Renal cortex interstitium (tissue), 15 donors: ENCODE measurements at places on chromosomes 5 and 9. TPM values are rescaled to one million over a fixed set of nuclear protein-coding genes. Genes with fewer than 3 reads are reported as not detected.

DNA sequence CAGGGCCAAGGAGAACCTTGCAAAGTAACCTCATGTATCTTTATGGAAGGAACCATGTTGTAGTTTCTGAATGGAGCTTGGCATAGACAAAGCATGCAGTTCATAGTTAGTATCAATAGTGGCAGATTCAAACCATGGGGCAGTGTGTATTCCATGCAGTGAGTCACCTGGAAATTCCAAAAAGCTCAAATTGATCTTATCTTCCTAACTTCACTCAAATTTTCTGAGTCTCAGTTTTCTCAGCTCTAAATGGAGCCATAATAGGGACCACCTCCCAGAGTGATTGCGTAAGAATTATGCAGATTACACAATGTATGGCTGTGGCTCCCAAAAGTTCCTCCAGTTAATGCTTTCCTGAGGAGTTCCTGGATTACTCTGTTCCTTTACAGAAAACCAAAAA is 549.9 kb upstream of the KLF4 start:
- DNase-seq, result no peak

GRCh38 chr5:65013166-65013565 is 244.4 kb downstream of the CWC27 start:
- DNase-seq, result no peak

GRCh38 chr9:34176089-34176488 is 2.8 kb upstream of the UBAP1 start:
- DNase-seq, result no peak

- DNase-seq, result no peak
Measured at GRCh38 chr9:112571624-112572355, 85.2 kb downstream of the KIAA1958 start.

GRCh38 chr9:89444925-89445765 is 52.8 kb downstream of the SEMA4D start:
- DNase-seq, result no peak

Gene MAMDC4
- polyA plus RNA-seq, result 9.9 TPM

Gene MYO10
- polyA plus RNA-seq, result 61.3 TPM

- no peak for DNase-seq
Measured at GRCh38 chr5:1793966-1794900, 5.4 kb downstream of the MRPL36 start.

DNA sequence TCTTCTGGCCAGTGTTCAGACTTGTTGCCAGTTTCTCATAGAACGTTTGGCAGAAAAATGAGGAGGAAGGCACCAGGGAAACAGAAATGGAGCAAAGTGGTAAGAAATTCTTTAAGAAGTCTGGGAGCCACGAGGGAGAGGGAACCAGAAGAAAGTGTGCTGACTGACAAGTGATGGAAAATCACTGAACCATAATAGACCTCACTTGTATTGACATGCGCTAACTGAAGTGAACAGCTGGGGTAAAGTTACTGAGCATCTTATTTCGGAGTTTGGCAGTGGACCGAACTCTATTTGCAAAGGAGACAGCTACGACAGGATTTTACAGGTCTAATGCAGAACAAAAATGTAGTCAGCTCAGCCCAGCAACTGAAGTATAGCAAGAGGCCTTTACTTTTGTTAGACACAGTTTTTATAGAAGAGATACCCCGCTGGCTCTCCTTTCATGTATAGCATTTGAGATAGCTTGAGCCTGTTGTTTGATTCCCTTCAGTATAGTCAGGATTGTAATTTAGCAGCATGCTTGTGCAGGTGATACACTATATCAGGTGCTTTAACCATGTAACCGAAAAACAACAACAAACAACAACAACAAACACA is 53.6 kb downstream of the HMHB1 start:
- no peak for DNase-seq

DNA sequence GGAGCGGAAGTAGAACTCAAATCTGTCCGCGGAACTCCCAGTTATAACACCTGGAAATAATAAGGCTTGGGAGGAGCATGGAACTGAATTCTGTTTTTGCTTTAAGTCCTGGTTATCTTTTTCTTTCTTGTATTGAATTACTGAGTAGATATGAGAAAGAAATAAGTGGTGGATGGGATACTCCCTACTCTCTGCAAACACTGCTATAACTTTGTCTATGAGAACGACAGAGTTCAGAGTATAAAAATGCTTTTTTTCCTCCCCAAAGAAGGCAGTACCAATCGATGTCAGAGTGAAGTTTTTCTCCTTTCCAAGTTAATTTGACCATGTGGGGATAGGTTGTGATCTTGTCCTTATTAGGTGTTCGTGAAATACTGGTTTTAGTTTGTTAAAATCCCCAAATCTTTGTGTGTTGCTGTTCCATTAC is 1.2 kb downstream of the RIC1 start:
- DNase-seq, result no peak

DNA sequence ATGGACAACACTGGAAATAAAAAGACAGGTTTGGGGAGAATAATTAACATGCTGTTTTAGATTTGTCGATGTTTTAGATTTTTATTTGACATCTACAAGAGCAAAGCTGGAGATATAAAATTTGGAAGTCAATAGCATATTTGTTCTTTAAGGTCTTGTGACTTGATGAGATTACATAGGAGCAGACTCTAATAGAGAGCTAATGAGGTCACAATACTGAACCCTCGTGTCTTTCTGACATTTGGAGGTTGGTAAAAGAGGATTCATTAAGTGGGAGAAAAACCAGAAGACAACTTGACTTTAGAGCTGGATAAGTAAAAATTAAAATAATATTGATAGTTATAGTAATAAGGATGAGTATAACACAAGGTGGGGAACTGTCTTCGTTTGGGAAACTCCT is 322.7 kb upstream of the SEMA6A start:
- DNase-seq, result no peak

- DNase-seq, result no peak
Measured at GRCh38 chr5:167332309-167332708, 959.1 kb upstream of the WWC1 start.

- no peak for DNase-seq
Measured at GRCh38 chr5:142860270-142860669, 90.1 kb downstream of the ARHGAP26 start.

GRCh38 chr9:29740518-29740917 is 2167.2 kb upstream of the C9orf72 start:
- no peak for DNase-seq

DNA sequence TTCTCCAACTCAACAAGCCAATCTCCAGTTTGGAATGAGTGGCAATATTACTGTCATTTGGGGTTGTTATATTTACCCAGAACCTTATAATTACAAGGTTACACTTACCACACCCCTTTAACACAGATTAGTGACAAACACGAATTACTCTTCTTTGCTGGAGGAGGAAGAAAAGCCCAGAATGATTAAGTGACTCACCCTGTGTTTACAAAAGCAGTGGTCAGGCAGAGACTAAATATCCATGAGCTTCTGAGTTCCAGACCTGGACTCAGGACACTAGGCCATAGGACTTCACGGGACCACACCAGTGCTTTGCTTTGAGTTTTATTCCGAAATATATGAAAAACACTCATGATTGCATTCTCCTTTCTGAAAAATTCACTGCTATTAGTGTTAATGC is 370.8 kb downstream of the TLE1 start:
- no peak for DNase-seq

- DNase-seq, result no peak
Measured at GRCh38 chr9:128382261-128382660, 11.1 kb downstream of the URM1 start.

DNA sequence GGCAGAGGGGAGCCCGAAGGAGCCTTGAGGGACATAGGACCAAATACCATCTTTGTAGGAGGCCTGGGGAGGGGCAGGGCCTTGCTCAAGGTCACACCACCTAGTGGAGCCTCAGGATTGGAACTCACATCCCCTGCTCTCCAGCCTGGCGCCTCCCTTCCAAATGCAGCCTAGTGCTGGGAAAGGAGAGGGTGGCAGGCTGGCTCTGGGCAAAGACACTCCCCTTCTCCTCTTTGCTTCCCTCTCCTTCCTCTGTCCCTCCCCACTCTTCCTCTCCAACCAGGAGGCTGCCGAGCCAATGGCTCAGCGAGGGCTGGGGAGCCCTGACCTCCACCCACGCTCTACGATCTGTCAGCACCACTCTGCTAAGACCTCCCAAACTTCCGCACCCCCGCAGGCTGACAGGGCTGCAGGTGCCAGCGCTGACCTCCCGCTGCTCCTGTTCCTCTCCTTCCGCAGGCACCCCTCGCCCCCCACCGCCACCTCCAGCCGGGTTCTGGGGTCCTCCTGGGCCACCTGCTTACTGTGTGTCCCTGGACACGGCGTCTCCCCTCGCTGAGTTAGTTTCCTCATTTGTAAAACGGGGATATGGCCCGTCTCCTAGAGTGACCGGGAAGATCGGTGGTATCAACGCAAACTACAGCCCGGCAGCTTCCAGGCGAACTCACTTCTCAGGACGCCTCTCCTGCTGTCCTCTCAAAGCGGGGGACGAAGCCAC is 52.9 kb downstream of the C9orf50 start:
- no peak for DNase-seq

Gene TMC1
- 0.74 TPM for polyA plus RNA-seq

DNA sequence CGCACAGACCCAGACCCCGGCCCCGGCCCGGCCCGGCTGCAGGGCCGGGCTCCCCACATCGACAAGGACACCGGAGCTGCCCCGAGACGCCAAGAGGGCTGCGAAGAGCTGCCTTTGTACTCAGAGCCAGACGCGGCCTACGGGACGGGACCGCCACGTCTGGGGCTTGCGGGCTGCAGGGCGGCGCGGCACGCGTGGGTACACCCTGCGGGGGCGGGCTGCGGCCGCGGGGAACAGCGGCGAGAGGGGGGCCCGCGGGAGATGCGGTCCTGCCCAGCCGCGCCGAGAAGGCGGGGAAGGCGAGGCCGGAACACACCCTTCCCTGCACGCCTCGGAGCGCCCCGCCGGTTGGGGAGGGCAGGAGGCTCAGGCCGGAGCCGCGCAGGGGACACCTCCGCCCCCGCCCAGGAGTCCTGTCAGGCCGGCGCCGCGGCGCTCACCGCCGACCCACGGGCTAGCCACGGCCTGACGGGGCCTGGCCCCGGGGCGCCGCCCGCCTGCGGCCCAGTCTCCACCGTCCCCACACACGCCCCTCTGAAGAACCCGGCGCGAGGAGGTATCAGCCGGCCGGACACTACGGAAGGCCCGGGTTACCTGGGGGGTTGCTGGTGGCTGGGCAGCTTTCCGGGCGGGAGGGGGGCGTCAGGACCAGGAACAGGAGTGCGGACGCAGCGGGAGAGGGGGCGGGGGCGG is 478 bp downstream of the RAB14 start:
- DNase-seq, result no peak

Gene ANKRD33B
- polyA plus RNA-seq, result 2.0 TPM

DNA sequence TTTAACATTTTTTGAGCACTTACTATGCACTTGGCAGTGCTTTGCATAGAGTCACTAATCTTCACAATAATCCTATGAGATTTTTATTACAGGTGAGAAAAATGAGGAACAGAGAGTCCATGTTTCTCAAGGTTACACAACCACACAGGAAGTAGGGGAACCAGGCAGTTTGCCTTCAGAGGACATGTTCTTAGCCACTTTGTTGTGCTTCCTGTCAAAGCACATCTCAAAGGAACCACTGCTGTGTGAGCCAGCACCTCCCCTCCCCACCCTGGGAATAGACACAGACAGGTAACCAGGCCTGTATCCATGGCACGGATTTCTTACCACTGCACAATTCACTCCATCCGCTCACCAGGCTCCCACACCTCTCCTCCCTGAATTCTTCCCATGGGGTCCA is 6.3 kb upstream of the DNAJB5 start:
- DNase-seq, result no peak

DNA sequence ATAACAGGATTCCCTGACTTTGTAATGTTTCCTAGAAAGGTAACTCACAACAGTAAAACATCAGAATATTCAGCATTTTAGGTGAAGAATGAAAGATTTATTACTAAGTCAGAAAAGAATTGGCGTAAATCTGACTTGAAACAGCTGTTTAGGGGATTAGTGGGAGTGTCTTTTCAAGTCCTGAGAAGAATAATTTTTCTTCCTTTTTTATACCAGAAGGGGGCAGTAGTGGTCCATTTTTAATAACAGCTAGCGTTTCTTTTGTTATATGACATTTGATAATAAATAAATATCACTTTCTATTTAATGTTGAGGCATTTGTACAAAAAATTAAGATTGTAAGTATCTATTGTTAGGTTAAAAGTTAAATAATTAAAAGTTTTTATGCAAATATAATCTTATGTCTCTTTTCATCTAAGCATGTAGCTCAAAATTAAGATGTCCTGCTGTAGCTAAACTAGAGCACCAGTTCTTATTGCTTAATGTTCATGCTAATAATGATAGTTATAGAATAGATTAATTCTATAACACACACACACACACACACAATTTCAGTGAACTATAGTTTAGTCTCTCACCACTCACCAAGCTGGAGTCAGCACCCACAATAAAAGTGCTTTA is 258.7 kb upstream of the ARRDC3 start:
- DNase-seq, result peak; percentile 22

Gene CCDC183
- polyA plus RNA-seq, result 7.4 TPM

GRCh38 chr5:96035796-96036195 is 74.1 kb upstream of the ELL2 start:
- DNase-seq, result no peak

Gene RETREG1
- 33.4 TPM for polyA plus RNA-seq

Gene MVB12B
- polyA plus RNA-seq, result 15.4 TPM

Gene HTR1A
- not detected for polyA plus RNA-seq

- no peak for DNase-seq
Measured at GRCh38 chr5:94745786-94746730, 127.6 kb downstream of the SLF1 start.
